DMS153 (cell line): ENCODE measurements at places on chromosomes 7 and 10.

DNA sequence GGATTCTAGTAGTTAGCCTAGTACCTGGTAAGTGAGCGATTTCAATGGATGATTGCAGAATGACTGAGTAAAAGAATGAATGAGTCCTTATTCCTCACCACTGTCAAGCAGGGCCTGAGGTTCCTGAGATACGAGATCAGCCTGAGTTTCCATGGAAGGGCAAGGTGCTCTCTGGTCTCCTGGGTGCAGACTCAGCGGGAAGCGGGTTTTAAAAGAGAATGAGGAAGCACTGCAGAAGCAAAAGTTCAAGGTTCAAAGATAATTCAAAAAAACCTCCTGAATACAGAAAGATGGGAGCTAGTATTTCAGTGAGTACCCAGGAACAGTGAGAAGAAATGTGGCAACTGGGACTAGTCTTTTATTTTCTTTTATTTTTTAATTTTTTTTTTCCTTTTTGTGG lies 4.3 kb downstream of the ZNF3 start:
- DNase-seq: no peak

DNA sequence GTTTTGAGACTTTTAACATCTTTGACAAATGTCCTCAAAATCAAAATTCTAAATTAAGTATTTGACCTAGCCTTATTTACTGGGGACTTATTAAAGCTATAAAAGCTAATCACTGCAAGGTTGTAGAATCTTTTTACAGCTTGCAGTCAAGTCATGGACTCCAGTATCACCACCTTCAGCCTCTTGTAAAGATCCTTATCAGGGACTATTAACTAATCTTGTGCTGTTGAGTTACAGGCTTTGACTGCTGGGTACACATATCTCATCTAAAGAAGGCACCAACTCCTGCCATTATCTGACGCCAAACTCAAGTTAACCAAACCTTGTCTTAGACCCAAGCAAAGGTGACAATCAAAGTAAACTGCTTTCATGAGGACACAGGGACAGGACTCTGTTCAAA lies 621.0 kb upstream of the IGFBP3 start:
- no peak for DNase-seq

DNA sequence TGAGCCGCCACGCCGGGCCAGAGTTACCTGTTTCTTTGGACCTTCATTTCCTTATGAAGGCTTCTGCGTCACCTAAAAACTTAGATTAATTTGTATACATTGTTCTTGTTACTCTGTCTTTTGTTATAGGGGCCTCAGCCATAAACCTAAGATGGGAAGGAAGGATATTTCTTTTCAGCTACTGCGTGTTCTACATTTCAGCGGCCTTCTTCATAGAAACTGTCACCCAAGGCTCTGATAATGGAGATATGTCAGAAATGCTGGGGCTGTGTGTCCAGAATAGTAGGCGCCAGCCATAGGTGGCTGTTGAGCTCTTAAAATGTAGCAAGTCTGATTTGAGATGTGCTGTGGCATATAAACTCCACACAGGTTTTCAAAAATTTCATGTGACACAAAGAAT lies 52.9 kb downstream of the HK1 start:
- DNase-seq: no peak

DNA sequence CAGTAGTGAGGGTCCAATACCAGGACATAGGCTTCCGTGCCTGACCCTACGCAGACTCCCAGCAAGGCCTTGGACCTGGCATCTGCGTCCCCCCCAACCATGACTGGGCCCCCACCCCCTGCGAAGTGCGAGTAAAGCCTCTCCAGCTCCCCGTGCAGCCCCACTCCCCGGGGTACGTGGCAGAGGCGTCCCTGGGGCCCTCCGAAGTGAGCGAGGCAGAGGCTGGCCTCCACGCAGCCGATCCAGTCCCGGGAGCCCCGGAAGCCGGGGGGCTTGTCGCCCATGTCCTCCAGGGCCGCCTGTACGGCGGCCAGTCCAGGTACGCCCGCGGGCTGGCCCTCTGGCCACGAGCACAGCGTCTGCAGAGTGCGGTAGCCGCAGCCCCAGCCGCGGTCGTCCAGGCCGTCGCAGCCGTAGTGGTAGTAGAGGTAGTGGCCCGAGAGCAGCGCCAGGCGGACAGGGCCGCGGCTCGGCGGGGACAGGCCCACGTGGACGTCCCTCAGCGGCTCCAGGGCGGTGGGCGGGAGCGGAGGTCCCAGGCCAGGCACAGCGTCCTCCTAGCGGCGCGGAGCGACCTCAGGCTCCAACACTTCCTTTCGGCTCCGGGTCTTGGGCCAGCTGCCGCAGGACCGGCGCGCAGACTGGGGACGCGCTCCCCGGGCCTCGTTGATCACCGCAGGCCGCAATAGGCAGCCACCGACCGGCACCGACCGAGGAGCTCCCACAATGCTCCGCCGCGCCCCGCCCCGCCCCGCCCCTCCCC lies at the start of gene UFSP1:
UFSP1 (minus strand) TSS at position 728 of the 763 bp plus-strand sequence; CDS start at position 284, 444 bp downstream.
- DNase-seq: no peak

DNA sequence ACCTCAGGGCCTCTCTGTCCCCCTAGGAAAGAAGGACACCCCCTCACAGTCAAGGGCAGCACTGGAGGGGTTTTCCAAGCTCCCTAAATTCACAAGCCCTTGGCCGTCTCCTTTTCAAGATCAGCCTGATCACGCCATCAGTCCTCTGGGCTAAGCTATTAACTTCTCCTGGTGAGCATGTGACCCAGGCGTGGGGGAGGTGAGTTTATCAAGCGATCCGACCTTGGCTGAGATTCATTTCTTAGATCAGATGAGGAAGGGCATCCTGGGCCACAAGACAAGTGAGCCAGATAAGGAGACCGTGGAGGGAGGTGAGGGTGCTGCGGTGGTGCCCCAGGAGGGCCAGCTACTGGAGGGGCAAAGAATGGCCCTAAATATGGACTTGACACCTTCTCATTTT lies 19.2 kb upstream of the EN2 start:
- no peak for DNase-seq

GRCh38 chr7:145732521-145732920 lies 384.1 kb upstream of the CNTNAP2 start:
- no peak for DNase-seq

GRCh38 chr7:49937608-49938007 lies 155.4 kb downstream of the ZPBP start:
- no peak for DNase-seq

DNA sequence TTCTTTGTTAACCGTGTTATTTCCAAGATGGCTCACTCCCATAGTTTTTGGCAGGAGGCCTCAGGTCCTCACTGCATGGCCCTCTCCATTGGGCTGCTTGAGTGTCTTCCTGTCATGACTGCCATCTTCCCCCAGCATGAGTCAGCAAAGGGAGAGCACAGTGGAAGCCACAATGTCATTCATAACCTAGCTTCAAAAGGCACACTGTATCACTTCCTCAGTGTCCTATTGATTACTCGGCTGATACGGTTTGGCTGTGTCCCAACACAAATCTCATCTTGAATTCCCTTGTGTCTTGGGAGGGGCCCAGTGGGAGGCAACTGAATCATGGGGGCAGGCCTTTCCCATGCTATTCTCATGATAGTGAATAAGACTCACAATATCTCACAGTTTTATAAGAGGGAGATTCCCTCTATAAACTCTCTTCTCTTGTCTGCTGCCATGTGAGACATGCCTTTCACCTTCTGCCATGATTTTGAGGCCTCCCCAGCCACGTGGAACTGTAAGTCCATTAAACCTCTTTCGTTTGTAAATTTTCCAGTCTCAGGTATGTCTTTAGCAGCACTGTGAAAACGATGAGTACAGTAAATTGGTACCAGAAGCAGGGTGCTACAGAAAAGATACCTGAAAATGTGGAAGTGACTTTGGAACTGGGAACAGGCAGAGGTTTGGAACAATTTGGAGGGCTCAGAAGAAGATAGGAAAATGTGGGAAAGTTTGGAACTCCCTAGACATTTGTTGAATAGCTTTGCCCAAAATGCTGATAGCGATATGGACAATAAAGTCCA lies 106.5 kb downstream of the PRLHR start:
- no peak for DNase-seq

DNA sequence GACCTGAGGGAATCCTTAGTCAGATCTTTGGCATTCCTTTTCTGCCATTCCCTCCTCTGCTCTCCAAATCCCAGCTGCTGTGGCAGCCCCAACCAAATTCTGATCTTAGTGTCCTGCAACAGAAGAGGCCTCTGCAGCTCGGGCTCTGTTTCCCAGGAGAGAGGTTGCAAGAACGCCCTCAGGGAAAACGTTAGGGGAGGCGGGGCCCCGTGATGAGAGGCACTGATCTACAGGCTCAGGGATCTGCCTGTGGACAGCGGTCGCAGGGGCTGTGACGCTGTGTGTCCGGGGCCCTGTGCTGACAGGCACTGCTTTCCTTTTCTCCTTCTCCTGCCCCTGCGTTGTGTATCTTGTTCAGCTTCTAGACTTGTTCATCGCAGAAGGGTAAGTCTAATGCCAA lies 57.3 kb upstream of the DPYSL4 start:
- DNase-seq: no peak

DNA sequence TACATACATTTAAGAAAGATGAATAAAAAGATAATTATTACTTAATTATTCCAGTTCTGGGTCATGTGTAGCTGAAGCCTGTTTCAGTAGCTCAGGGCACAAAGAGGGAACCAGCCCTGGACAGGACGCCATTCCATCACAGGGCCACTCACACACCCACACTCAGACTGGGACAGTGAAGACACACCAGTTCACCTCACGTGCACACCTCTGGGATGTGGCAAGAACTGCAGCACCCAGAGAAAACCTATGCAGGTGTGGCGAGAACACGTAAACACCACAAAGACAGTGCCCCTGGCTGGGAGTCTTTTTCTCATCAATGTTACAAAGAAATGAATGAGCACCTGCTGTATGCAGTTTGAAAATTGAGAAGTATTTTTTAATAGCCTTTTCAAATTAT lies 1.6 kb upstream of the IDI1 start:
- DNase-seq: no peak
